ENCODE measurements at places on chromosomes 4 and X.

GRCh38 chrX:20517565-20517964 is 250.9 kb upstream of the RPS6KA3 start:
- DNase-seq, result no peak

DNA sequence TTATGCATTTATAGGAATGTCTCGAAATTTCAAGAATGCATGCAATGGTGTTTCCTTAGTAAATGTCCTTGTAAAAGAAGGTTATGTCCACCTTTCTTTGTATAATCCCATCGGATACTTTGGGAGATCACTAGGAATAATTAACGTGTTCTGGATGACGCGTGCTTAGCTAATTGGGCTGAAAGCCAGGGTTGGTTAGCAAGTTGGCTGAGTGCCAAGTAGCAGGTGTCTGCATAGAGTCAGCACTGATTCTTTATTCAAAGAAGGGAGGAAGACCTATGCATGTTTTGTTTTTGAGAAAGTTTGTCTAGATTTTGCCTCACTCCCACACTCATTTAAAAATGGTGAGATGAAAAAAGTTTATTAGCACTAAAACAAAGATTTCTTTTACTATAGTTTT is 144.6 kb downstream of the SOX3 start:
- no peak for DNase-seq

GRCh38 chrX:87805829-87806490 is 288.4 kb downstream of the KLHL4 start:
- no peak for DNase-seq

GRCh38 chrX:143570782-143571181 is 53.5 kb upstream of the SPANXN3 start:
- DNase-seq, result no peak

GRCh38 chr4:31086756-31087330 is 366.7 kb downstream of the PCDH7 start:
- no peak for DNase-seq
